Activated CD4-positive, alpha-beta memory T cell treated with anti-CD3 and anti-CD28 coated beads, Interleukin-2, amount 10 ng/mL, durations not matched to agents 7 days and 5 days (primary cell): ENCODE measurements at places on chromosomes 2 and 18. TPM values are rescaled to one million over a fixed set of nuclear protein-coding genes. Genes with fewer than 3 reads are reported as not detected.

DNA sequence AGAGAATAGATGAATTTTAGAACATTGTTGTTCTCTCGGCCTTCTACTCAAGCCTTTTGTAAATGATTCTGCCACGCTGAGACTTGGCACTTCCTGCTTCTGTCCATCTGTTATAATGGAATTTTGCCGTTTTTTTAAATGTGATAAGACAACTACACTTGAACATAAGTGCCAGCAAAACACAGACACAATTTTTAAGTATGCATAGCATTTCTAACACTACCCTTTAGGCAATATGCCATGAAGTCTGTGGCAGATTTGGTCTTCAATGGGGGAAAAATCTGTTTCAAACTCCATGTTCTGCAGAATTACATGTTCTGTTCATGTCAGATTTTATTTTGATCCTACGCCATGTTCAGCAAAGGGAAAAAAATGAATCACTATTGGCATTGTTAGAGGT is 1170.7 kb upstream of the SLC39A10 start:
- DNase-seq = no peak

GRCh38 chr2:229141424-229142025 is 129.6 kb downstream of the PID1 start:
- no peak for DNase-seq

FAM124B gene
- total RNA-seq = 1.2 TPM

TMEM200C gene
- total RNA-seq = not detected

GRCh38 chr2:122100756-122101155 is 345.3 kb downstream of the TSN start:
- no peak for DNase-seq

DNA sequence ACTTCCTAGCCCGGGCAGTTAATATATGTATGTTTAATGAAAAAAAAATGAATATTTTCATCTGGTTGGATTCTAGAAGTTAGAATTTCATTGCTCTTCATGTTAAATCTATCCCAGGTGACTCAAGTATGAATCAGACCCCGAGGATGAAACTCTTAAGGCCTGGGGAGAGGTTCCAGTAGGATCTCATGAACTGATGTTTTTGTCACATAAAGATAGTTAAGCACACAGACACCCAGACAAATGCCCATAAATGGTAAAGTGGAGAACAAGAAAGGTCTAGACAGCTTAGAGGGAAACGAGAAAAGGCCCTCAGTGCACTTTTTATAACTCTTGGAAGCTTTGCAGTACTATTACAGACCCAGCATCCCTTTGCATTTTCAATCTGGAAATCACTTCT is 114.1 kb downstream of the RIF1 start:
- no peak for DNase-seq

SP5 gene
- total RNA-seq = not detected

GRCh38 chr2:143686585-143687164 is 557.5 kb downstream of the ARHGAP15 start:
- no peak for DNase-seq

PNPT1 gene
- total RNA-seq = 46.4 TPM

GRCh38 chr2:20137131-20137571 is 85.7 kb upstream of the LAPTM4A start:
- DNase-seq = no peak

- no peak for DNase-seq
These were observed 81.7 kb downstream of the MGAT5 start for GRCh38 chr2:134335601-134336000.

DNA sequence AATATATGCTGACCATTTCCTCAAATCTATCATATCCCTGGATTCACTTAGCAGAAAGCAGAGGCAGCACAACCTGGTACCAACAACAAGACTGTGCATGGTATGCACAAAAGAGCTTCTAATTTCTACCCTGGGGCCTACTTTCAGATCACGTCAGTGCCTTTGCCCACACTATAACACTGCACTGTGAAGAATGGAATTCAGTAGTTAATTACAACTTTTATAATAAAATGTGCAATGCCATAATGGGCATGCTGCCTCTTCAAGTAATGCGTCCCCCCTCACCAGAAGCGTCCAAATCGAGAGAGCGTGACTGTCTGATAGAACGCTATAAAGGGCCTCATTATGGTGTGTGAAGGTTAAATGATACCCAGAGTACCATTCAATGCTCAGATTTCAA is 328.1 kb upstream of the PKDCC start:
- DNase-seq = no peak

DNA sequence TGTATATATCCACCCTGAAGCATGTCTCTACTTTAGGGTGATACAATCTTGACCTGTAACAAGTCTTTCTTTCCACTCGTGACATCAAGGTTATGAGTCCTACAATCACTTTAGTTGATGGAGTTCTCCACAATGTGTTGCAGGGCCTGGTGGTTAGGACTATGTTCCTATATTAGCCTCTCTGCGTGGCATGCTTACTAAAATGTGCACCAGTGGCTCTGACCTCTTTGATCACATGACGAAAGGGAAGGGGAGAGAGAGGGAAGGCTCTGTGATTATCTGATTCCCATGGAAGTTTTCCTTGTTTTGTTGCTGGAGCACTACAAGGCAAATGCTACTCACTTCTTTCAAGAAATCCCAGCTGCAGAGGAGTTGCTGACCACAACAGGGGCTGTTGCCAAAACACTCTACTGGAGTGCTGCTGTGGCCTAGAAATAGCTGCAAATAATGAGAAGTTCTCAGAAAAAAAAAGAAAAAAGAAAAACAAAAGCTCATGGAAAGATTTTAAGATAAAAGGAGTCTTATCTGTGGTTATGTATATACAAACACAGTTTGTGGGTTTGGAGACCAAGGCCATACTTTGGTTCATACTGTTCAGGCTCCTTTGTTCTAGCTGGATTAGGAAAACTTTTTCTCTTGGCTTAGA is 272.8 kb upstream of the MMADHC start:
- DNase-seq = no peak

GRCh38 chr2:78780256-78780655 is 245.2 kb upstream of the REG3G start:
- no peak for DNase-seq

GRCh38 chr2:8538531-8538930 is 143.3 kb upstream of the ID2 start:
- no peak for DNase-seq

DNA sequence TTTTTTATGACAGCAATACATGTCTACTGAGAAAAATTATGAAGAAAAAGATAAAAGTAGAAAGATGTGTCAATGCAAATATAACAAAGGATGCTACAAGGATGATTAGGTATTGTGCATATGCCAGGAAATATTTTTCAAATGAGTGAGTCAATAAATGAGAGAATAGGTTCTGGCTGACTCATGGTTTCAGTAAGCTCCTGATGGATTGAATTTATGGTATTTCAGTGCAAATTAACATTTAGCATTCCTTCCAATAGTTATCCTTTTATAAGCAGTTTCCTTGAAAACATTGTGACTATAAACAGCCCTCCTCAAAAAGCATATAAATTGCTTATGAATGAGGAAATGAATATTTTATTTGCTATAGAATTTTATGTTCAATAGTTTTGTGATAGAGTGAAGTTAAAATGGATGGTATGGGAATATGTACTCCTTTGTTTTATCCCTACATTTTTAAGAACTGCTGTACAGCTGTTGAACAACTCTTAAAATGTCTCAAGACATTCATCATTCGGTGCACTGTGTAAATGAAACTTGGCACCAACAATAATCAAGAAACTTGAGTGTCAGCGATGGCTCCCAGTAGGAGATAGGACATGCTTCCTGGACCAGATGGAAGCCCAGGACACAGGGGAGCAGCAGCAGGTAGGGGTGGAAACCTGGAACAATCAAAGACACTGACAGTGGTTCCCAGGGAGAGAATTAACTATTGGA is 144.7 kb downstream of the PMAIP1 start:
- no peak for DNase-seq

DNA sequence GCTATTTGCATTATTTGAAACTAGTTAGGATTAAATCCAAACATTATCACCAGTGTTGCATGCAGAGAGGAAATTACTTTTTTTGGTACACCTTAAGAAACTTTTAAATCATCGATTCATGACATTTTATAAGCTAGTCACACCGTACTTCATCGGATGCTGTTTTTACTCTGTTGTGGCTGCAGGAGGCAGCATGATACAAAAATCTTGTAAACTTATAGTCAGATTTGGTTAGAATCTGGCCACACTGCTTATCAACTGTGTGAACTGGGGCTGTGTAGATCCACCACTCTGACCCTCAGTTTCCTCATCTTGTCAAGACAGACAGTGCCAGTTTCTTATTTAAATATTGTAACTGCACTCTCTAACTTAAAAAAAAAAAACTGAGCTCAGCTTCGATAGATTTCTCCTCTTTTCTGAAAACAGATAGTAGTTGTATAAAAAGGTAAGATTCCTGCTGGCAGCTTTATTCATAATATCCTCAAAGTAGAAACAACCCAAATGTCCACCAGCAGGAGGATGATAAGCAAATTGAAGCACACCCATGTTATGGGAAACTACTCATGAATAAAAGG is 77.8 kb downstream of the RAPGEF4 start:
- DNase-seq = no peak

DNA sequence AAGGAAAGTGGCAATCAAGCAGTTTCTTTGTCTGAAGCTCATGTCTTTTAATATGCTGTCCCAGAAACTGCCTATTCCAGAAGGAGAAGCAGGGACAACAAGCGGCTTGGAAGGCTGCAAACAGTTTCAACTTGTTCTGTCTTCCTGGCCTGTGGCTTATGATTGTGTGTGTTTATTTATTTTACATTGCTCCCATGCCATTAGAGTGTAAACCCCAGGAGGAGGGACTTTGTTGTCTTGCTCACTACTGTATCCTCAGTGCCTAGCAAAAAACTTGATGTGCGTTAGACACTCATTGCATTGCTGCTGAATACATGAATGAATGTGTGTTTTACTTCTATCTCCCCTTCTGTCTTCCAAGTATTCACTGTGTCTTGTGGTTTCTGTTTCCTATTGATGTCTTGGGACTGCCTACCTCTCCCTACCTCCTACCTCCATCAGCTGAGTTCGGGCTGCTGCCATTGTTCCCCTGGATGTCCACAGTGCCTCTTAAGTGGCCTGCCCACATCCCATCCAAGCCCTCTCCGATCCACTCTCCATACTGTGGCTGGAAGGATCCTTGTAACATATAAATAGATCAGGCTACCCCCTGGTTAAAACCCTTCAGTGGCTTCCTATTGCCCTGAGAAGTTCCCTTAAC is 261.4 kb downstream of the DYSF start:
- no peak for DNase-seq

DNA sequence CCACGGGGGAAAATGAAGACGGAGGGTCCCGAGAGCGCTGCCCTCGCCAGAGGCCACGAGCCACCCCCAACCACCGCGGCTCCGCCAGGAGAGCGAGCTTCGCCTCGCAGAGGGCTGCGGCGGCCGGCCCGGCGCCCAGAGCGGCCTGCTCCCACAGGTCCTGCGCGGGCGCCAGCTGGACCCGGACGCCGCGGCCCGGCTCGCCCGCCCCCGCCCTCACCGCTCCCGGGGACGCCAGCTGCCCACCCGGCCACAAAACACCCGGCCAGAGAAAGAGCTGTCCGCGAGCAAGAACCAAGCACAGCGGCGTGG is 709 bp downstream of the PTPN2 start:
- DNase-seq = no peak

- no peak for DNase-seq
These were observed 121.5 kb upstream of the SPATS2L start for GRCh38 chr2:200184748-200185627.

CFAP210 gene
- total RNA-seq = not detected

DNA sequence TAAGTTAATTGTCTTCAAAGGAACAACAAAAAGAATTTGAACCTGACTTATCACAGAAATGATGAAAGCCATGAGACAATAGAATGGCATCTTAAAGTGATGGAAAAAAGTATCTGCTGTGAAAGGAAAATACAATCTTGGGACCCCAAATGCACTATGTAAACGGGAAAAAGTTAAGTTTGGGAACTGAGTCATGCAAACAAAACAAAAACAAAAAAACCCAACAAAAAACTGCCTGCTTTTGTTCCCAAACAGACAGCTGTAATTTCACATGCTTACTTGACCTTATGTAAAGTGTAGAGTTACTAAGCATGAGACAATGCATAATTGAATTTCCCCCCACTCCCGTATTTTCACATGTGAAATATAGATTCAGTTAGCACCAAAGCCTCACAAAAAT is 122.1 kb upstream of the RBMS1 start:
- DNase-seq = no peak

DNA sequence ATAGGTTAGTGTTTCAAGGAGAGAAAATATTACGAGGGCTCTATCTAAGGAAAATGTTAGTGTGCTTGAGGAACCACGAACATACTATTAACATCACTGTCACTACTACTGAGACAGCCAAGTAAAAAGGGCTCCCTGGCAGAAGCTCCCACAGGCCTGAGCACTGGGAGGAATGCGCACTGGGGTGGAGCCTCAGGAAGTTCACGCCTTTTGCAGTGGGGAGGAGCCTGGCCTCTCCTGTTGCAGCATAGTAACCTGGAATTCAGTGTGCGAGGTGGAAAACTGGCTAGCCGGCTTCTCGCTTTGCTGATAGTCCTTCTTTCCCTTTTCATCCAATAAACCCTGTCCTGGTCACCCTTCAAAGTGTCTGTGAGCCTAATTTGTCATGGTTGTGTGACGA is 250.3 kb downstream of the ERBB4 start:
- DNase-seq = no peak

GRCh38 chr2:29485631-29486030 is 370.4 kb downstream of the CLIP4 start:
- no peak for DNase-seq

RAB11FIP5 gene
- 24.0 TPM for total RNA-seq

DNA sequence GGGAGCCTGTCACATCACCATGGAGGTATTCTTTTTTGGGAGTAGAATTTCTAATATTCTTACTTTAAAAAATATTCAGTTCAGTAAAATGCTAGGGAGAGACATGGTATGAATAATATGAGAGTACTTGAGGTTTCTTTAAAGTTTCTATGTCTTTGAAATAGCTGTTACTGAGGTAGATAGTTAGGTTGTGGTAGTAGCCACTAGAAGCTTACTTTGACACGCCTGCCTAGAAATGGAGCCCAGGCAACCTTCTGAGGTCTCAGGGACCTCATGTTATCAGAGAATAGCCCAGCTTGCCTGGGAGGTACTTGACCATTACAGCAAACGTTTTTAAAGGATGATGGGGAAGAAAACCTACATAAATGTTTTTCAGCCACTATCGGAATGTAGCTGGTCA is 131.2 kb downstream of the AGPS start:
- DNase-seq = no peak

GRCh38 chr2:137929519-137929916 is 34.8 kb upstream of the HNMT start:
- DNase-seq = no peak

GRCh38 chr18:25614168-25614567 is 262.2 kb upstream of the ZNF521 start:
- DNase-seq = no peak

DNA sequence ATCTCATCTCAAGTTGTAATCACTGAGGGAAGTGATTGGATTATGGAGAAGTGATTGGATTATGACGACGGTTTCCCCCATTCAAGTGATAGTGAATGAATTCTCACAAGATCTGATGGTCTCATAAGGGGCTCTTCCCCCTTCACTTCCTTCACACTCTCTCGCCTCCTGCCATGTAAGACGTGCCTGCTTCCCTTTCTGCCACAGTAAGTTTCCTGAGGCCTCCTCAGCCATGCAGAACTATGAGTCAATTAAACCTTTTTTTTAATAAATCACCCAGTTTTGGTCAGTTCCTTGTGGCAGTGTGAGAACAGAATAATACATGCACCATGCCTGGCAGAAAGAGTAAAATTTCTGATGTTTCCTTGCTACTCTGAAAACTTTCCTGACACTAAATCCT is 36.6 kb downstream of the CEP68 start:
- DNase-seq = no peak

- no peak for DNase-seq
These were observed 1467.9 kb upstream of the ZEB2 start for GRCh38 chr2:145987793-145988192.

BMPR2 gene
- 9.7 TPM for total RNA-seq
